ENCODE measurements at places on chromosomes 3 and 15. TPM values are rescaled to one million over a fixed set of nuclear protein-coding genes. Genes with fewer than 3 reads are reported as not detected.

DNA sequence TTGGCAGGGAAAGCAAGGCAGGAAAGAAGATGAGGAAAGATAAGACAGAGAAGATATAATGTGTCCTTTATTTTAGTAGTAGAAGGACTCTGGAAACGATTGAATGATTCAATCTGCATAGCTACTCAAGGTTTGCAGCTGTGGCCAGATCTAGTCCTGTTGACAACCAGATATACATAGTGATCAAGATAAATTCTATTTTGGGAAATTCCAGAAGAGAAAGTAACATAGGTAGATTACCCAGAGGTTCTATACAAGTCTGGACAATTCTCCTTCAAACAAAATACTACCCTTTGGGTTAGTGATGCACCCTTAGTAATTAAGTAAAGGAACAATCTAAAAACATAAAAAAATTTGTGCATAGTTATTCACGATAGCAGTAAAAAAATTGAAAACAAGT, 9.4 kb downstream of the TERC start:
- H3K4me3 ChIP-seq, result no peak overlapping the region
- H3K36me3 ChIP-seq, result peaks cover 11% of the 10 kb centered on the region
- peaks cover 18% of the 10 kb centered on the region for H3K4me1 ChIP-seq
- peaks cover 11% of the 10 kb centered on the region for H3K27me3 ChIP-seq
- DNase-seq, result no peak
- H3K27ac ChIP-seq, result no peak overlapping the region

DNA sequence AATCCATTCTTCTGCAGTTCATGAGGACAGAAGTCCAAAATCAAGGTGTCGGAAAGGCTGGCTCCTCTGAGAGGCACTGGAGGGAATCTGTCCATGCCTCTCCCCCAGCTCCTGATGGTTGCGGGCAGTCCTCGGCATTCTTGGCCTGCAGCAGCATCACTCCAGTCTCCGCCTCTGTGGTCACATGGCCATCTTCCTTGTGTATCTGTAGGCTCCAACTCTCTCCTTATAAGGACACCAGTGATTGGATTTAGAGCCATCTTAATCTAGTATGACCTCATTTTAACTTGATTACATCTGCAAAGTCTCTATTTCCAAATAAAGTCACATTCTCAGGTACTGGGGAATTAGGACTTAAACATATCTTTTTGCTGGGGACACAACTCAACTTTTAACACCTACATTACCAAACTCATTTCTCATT, 56.0 kb upstream of the FLNB start:
- H3K4me1 ChIP-seq, result peaks cover 47% of the 10 kb centered on the region
- peaks cover 4% of the 10 kb centered on the region for H3K27me3 ChIP-seq
- H3K4me3 ChIP-seq, result peak overlapping the region; percentile 64
- peak overlapping the region; percentile 90 for H3K27ac ChIP-seq
- peak; percentile 75 for DNase-seq

GRCh38 chr3:143099690-143100089, 19.9 kb upstream of the CHST2 start:
- H3K4me3 ChIP-seq, result no peak overlapping the region
- no peak for DNase-seq
- H3K36me3 ChIP-seq, result no peaks in the 10 kb centered on the region
- no peak overlapping the region for H3K27ac ChIP-seq

DNA sequence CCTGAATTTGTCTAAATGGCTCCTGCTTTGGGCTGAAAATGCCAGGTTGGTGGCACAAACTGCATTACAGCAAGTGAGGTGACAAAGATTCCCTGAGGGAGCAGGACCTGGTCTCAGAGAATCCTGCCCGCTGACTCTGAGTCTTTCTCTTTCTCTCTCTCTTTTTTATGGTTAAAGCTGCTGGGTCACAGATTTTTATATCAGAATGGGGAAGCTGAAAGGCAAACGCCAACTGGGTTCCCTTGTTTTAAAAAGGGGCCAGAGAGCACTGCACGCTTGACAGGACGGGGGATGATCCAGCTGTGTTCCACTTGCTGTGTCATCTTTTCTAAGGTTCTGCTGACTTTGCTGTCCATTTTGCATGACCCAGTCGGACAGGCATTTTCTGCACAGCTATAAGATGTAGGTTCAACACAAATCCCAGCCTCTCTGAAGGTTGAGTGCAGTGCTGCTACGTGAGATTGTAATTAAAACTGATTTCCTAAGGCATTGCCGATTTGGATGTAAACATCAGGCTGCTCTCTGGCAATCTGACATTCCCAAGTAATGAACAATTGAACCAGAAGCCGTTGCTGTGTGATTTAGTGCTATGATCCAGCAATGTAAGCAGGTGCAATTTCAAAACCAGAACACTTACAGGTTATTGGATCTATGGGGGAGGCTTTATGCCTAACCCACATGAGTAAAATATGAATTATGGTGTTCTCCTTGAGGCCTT, 25.8 kb downstream of the ARHGEF3 start:
- peaks cover 21% of the 10 kb centered on the region for H3K4me1 ChIP-seq
- H3K27ac ChIP-seq, result peak overlapping the region; percentile 25
- no peaks in the 10 kb centered on the region for H3K36me3 ChIP-seq
- DNase-seq, result peak; percentile 12
- H3K4me3 ChIP-seq, result peak overlapping the region; percentile 73

DNA sequence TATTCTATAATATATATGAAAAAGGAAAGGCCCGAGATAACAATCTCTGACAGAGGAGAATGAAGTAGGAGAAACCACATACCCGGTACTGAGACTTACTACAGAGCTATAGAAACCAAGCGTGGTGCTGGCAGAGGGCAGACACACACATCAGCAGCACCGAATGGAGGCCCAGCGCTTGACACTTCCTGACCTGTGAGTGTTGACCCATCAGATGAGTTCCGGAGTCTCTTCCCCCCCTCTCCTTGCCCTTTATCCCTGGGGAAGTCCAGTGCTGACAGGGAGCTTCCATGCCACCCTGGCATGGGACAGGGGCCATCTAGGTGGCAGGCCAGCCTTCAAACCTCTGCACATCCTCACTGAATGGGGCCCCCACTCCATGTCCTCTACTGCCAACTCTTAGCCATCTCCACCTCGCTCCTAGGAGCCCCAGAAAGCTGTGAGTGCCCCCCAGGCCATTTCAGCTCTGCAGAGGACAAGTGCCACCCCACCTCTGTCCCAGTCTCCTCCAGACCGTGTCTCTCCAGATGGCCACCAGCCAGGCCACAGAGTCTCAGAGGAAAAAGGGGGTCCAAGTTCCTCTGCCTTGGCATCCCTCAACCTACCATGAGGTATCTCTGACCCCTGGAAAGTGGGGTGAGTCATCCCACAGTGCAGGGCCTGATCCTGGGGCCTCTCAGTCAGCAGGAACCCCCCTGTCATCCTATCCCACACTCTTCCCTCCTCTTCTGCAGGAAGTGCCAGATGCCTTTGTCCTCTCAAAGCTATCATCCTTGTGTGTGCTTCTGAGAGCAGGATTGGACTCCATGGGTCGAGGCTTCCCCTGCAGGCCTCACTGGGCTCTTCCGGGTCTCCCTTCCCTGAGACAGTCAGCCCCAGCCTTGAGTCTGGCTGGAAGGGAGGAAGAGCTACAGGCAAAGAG, 116.5 kb upstream of the ALDH1A3 start:
- no peak overlapping the region for H3K27ac ChIP-seq
- DNase-seq, result no peak
- H3K4me1 ChIP-seq, result peaks cover 41% of the 10 kb centered on the region
- no peaks in the 10 kb centered on the region for H3K36me3 ChIP-seq
- peaks cover 17% of the 10 kb centered on the region for H3K27me3 ChIP-seq

GRCh38 chr15:26901041-26901440, 34.2 kb downstream of the GABRA5 start:
- no peaks in the 10 kb centered on the region for H3K27me3 ChIP-seq
- H3K27ac ChIP-seq, result no peak overlapping the region
- no peak for DNase-seq
- no peaks in the 10 kb centered on the region for H3K36me3 ChIP-seq
- no peak overlapping the region for H3K4me3 ChIP-seq

DNA sequence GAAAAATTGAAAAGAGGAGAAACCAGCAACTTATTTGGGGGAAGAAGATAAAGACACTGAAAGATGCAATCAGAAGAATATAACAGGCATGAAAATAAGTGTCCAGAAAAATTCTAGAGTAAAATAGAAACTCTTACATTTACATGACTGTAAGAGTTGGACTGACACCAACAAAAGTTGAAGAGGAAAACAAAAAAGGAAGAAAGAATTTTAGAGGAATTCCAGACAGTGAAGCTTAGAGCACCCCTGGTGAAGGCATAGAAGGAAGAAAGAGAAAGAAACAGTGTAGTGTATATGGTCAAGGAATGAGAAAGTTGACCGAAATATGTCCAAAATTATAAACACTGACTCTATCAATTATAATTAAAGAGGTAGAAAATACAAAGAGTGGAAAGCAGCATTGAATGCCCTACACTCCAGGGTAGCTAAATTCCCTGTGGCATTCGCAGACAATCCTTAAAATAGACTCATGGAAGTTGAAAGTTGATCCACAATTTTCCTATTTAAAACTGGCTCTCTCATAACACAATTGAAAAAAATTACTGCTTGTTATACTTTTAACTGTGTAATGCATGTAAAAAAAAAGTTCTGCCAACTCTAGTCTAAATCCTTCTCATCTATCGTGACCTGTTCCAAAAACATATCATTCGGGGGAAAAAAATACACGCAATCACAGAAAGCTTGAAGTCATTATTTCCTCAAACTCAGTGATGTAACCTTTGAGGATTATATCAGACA, 102.6 kb upstream of the ABI3BP start:
- H3K27me3 ChIP-seq, result no peaks in the 10 kb centered on the region
- DNase-seq, result peak; percentile 20
- H3K4me1 ChIP-seq, result peaks cover 17% of the 10 kb centered on the region
- no peaks in the 10 kb centered on the region for H3K36me3 ChIP-seq
- peak overlapping the region; percentile 8 for H3K27ac ChIP-seq
- no peak overlapping the region for H3K4me3 ChIP-seq

GRCh38 chr15:93631958-93632618, 543.1 kb upstream of the RGMA start:
- H3K36me3 ChIP-seq, result no peaks in the 10 kb centered on the region
- no peak for DNase-seq
- H3K27ac ChIP-seq, result no peak overlapping the region
- no peak overlapping the region for H3K4me3 ChIP-seq
- no peaks in the 10 kb centered on the region for H3K4me1 ChIP-seq

DNA sequence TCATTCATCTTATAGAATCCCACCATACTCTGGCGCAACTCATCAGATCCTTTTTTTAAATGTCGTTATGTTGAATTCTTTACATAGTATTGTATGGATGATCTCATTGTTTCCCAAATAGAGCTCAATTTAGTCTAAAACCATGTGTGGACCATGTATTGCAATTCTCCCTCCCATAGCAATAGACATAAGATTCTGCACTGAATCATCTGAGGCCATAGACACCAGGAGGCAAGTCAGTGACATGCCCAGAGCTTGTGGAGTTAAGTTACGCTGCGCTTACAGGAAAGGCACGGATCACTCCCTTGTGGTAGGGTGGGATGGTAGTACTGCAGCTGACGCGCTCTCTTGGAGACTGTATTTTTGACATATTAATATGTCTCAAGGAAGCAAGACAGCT, 211.0 kb downstream of the GABRB3 start:
- no peaks in the 10 kb centered on the region for H3K36me3 ChIP-seq
- DNase-seq, result no peak
- no peaks in the 10 kb centered on the region for H3K4me1 ChIP-seq
- no peak overlapping the region for H3K4me3 ChIP-seq
- H3K27ac ChIP-seq, result no peak overlapping the region

DNA sequence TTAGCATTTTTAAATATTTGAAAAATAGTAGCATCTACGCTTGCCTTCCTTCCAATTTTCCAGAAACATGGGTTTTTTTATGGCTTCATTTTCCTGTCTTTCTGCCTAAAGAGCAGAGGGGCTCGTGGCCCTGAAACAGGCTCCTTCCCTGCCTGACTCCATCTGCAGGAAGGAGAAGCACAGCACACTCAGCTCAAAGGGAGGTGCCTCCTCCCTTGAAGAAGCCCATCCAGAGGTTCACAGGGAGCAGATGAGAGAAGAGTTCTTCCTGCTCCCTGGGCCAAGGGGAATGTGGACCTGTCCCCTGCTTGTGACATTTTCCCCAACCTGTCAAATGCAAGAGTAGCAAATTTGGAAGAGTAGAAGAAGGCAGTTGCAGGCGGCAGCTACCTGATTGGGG, 55.8 kb downstream of the BBX start:
- peaks cover 13% of the 10 kb centered on the region for H3K4me1 ChIP-seq
- DNase-seq, result no peak
- H3K27ac ChIP-seq, result no peak overlapping the region
- no peak overlapping the region for H3K4me3 ChIP-seq

GRCh38 chr15:66819084-66819483, 117.0 kb downstream of the SMAD6 start:
- H3K4me3 ChIP-seq, result no peak overlapping the region
- peak; percentile 17 for DNase-seq
- H3K27me3 ChIP-seq, result peaks cover 2% of the 10 kb centered on the region
- H3K4me1 ChIP-seq, result peaks cover 54% of the 10 kb centered on the region
- no peak overlapping the region for H3K27ac ChIP-seq

DNA sequence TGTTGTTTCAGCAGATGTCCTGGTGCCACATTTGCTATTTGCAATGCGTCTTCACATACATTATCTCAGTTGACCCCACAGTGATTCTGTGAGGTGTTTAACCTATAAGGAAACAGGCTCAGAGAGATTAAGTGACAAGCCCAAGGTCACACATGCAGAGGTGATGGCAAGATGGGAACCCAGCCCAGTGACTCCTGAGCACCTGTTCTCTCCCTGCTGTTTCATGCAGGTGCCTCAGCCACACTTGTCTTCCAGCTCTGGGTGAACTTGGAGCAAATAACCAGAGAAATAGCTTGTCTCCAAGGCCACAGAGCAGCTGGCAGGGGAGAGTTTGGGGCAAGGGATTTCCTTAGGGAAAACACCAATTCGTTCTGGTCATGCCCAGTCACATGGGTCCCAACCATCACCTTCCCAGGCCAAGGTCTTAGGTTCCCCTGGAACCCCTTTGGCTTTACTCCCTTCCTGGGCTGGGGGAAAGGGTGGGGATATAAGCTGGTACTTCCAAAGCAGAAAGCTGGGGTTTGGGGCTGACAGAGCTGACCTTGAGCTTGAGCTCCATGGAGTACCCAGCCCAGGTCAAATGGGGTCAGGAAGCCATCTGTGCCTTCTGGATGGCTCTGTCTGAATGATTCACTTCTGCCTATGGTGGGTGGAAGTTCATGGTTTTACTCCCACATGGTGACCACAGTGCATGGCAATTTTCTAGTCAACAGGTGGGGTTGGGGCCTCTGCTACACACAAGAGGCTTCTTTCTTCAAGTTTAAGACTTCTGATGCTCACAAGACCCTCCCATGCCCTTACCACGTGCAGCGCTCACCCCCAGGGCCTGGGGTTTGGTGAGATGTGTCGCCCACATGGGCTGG, 22.4 kb downstream of the LIPC start:
- no peaks in the 10 kb centered on the region for H3K36me3 ChIP-seq
- no peak overlapping the region for H3K27ac ChIP-seq
- peaks cover 20% of the 10 kb centered on the region for H3K4me1 ChIP-seq
- H3K27me3 ChIP-seq, result peaks cover 10% of the 10 kb centered on the region

- H3K4me3 ChIP-seq, result no peak overlapping the region
- H3K27me3 ChIP-seq, result no peaks in the 10 kb centered on the region
- no peak for DNase-seq
Observed at GRCh38 chr15:74185710-74186348, 12.3 kb downstream of the ISLR start.

POLR2M gene
- 69.2 TPM for total RNA-seq

DAZL gene
- not detected for total RNA-seq

SLC51A gene
- not detected for total RNA-seq

UROC1 gene
- total RNA-seq, result not detected

KBTBD13 gene
- not detected for total RNA-seq

CSTA gene
- total RNA-seq, result 0.76 TPM

TGM5 gene
- total RNA-seq, result not detected

HTR3E gene
- total RNA-seq, result not detected

Measured in HFFc6 (cell line).